Caco-2 (cell line): ENCODE measurements at places on chromosomes 12 and 14.

DNA sequence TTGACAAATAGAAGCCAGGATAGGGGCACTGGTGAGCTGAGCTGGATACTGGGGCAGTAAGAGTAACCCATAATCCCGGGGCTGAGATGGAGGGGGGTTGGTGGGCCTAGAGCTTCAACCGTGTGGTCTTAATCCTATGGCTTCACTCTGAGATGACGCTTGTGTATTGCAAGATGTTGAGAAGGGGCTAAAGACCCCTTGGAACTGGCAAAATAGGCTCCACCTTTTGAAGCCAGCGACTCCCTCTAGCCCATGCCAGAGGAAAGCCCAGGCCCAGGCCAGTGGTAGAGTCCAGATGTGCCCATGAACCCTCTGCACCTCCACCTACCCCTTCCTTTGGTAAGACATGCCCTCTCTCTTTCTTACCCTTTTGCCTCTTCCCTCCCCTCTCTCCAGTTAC, 4.6 kb downstream of the HOXC12 start:
- no peak for DNase-seq

DNA sequence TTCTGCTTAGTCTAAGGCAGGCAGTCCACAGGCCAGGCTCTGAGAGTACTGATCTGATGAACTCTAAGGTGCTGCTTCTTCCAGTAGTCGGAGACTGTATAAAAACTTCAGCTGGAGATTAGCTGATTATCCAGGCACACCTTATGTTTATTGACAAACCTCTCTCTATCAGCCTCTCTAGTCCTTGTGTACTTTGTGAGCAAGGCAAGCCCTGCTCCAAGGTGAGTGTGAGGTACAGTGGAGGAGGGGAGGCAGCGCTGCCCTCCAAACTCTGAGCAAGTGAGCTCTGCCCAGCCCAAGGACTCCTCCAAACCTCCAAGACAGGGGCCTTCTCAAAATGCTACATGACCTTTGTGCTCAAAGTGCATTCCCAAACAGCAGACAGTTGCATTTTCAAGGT, 95.9 kb upstream of the CDKN3 start:
- DNase-seq = no peak

GRCh38 chr12:92028441-92028709, 117.3 kb downstream of the BTG1 start:
- DNase-seq = no peak

- no peak for DNase-seq
These were observed 45.5 kb downstream of the TSPAN11 start for GRCh38 chr12:30972035-30972434.

DNA sequence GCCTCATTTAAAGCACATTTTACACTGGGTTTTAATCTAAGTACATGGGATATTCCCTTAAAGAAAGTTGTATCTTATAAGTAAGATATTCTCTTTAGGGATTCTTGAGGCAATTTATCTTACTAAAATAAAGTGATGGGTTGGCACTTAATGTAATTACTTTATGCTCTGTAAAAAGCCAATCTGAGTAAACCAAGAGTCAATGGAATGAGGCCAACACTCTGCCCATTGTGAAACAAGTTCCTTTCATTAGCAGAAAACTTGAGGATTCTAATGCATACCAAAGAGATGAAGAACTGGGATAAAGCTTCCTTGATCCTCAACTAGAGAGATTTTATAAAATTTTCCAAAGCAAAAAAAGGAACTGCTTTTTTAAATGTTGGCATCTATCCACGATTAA, 121.2 kb downstream of the METTL25 start:
- no peak for DNase-seq

- peak; percentile 92 for DNase-seq
These were observed 8.5 kb downstream of the WSB2 start for GRCh38 chr12:118052324-118053070.

- no peak for DNase-seq
These were observed 177.6 kb downstream of the C12orf75 start for GRCh38 chr12:105508096-105508495.

DNA sequence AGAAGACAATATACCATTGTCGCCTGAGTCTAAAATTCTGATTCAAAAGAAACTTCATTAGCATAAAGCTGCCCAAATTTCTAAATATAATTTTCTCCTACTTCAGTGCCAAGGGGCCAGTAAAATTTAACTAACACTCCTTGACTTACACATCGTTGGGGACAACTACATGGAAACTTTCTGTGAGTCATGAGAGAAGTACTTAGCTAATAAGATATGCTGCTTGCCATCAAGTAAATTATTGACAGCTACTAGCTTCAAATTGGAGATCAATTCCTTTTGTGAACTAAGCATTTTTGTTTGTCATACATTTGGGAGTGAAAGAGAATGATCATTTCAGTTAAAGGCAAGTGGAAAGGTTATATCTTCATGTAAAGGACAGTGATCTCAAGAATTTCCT, 373.3 kb downstream of the MDGA2 start:
- no peak for DNase-seq

GRCh38 chr12:15629108-15629507, 160.1 kb downstream of the EPS8 start:
- peak; percentile 95 for DNase-seq

- DNase-seq = no peak
These were observed 54.9 kb upstream of the NUDT4 start for GRCh38 chr12:93322784-93323183.

- DNase-seq = no peak
These were observed 101.9 kb downstream of the NPAS3 start for GRCh38 chr14:33040372-33041140.

DNA sequence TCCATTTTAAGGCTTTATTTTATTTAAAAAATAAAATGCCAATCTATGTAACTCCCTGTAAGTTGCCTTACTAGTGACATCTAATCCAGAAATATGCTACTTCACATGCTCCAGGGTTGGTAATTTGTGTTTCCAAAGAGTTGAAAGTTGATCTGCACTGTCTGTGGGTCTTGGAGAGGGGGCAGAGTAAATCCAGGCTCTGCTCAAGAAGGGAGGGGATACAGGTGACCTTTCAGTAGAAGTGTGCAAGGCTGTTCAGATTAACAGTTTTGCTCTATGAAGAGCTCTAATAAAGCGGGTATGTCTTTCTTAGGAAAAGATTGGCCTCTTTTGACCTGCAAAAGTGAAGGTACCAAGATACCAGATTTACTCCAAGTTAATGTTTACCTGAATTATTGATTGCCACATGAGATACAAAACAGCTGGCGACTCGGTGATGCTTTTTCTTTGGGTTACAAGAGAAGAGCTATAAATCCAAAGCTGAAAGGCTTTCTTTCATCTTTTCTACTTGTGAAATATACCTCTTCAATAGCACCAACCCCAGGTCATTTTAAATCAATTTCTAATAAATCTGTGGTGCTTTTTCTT, 75.6 kb upstream of the FLRT2 start:
- DNase-seq = no peak

DNA sequence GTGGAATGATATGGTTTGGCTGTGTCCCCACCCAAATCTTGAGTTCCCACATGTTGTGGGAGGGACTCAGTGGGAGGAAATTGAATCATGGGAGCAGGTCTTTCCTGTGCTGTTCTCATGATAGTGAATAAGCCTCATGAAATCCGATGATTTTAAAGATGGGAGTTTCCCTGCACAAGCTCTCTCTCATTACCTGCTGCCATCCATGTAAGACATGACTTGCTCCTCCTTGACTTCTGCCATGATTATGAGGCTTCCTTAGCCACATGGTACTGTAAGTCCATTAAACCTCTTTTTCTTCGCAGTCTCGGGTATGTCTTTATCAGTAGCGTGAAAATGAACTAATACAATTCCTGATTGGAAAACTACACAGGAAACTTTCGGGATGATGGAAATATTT, 100.5 kb downstream of the TSHR start:
- DNase-seq = no peak

GRCh38 chr14:34369648-34370030, 92.4 kb downstream of the SPTSSA start:
- DNase-seq = no peak

- no peak for DNase-seq
These were observed 13.9 kb downstream of the PPP2R3C start for GRCh38 chr14:35107866-35108265.

GRCh38 chr12:23462546-23462945, 486.9 kb downstream of the SOX5 start:
- no peak for DNase-seq

DNA sequence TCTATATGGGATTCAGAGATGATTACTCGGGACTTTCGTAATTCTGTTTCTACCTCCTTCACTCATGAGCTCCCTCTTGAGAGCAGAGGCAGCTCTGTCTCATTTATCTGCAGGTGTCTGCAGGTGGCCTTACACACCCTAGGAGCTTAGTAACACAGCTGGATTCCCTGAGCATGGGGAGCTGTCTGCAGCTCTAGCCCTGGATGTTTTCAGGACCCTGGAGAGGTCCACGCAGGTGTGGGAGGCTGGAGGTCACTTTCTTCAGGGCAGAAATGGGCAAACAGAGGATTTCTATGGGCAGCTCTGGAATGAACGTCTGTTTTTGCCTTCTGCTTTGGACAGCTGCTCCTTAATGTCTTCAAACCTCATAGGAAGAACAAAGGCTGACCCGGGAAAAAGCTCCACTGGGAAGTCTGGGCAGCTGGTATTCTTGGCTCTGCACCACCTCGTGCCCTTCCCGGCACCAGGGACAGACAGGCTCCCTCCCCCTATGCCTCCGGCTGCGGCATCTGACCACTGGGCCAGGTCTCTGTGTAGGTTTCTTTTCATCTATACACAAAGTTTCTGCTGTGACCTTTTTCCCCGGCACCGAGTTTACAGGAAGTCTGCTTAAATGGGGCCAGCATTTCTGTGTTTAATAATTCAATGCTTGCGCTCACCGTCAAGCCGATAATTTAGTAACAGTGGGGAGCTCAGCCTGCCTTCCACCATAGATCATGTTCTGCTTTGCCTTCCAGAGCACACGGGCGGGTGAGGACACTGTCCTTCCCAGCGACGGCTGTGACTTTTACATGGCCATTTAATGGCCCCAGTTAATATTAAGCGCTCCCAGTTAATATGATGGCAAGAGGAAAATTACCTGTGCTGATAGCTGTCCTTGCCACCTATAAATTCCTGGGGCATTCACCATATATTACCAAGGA, 320.2 kb upstream of the SFSWAP start:
- peak; percentile 63 for DNase-seq

GRCh38 chr12:50706606-50707005, 57.3 kb upstream of the ATF1 start:
- no peak for DNase-seq

- DNase-seq = peak; percentile 45
These were observed 1.3 kb downstream of the BBS10 start for GRCh38 chr12:76346798-76347420.

DNA sequence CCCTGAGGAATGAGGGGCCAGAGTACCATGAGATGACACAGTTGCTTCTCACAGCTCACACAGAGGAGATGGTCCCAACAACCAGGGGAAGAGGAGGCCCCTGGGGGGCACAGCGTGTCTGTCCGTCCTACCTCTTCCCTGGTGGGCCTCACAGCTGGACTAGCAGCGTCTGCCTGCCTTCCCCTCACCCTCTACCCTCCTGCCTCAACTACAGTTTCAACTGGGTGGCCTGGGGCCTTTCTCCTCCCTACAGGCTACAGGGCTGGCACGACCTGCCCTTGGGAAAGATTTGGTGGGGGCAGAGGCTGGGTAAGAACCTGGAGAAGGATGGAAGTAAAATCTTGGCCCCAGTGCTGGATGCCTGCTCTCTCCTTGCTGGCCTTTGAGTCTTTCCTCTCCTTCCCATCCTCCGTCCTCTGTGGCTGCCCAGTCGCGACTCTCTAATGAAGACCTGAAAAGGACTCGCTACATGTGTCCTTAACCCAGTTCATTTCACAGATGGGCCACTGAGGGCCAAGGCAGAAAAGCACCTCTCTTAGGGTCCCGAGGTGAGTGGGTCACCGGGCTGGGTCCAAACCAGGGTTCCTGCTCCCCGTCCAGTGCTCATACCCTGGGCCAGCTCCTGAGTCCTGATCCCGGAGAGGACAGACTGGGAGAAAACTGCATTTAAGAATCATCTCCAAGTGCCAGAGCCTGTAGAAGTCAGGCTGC, 232.5 kb downstream of the BCL11B start:
- no peak for DNase-seq

GRCh38 chr12:93019975-93020630, 91.0 kb upstream of the EEA1 start:
- peak; percentile 96 for DNase-seq

- DNase-seq = no peak
These were observed 357.6 kb downstream of the APAF1 start for GRCh38 chr12:99002731-99003130.

GRCh38 chr14:70971560-70971959, 64.3 kb downstream of the PCNX1 start:
- DNase-seq = no peak

- peak; percentile 43 for DNase-seq
These were observed 840 bp downstream of the PNP start for GRCh38 chr14:20469890-20470602.

- no peak for DNase-seq
These were observed 18.5 kb upstream of the TBPL2 start for GRCh38 chr14:55458800-55459515.

- no peak for DNase-seq
These were observed 67.4 kb downstream of the PHLDA1 start for GRCh38 chr12:75964150-75964549.

DNA sequence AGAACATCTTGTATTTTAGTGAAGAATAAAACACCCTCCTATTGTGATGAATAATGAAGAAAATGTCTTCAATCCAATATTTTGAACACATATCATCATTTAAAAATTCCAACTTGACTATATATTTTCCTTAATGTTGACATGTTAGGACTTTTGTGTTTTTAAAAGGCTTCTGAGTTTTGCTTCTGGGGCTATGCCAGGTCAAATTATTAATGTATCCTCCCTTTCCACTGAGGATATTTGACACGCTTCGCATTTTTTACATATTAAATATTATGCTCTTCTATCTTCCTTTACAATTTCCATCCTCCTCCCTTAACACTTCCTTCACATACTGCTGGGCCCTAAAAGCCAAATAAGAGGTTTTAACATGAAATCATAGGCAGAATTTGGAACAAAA, 20.6 kb downstream of the RERG start:
- DNase-seq = no peak

GRCh38 chr12:90428881-90429280, 526.1 kb downstream of the CCER1 start:
- DNase-seq = no peak

DNA sequence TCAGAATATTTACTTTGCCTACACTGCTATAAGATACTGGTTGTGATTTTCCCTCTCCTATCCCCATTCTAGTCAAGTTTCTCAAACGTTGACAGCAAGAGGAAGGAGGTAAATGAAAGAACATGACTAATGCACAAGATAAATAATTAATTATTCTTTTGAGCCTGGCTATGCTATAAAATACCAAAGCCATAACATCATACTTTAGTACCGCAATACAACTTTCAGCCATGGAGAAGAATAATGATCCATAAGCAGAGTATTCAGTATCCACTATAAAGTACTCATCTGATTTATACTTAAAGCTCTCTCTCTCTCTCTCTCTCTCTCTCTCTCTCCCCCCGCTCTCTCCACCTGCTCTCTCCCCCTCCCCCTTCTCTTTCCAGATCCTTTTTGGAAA, 41.3 kb downstream of the TDG start:
- no peak for DNase-seq

GRCh38 chr14:26959972-26960660, 362.3 kb upstream of the NOVA1 start:
- no peak for DNase-seq
